ENCODE measurements at places on chromosomes 6 and 20. TPM values are rescaled to one million over a fixed set of nuclear protein-coding genes. Genes with fewer than 3 reads are reported as not detected.
A peak's percentile ranks its signal among the peaks of the same experiment; 100 is the strongest.

The CNR1 gene
- 6.3 TPM for total RNA-seq

The POPDC3 gene
- 10.1 TPM for total RNA-seq

The IL17F gene
- total RNA-seq = not detected

GRCh38 chr6:15658181-15658744 lies 4.6 kb downstream of the DTNBP1 start:
- H3K4me1 ChIP-seq = peaks cover 4% of the 10 kb centered on the region
- H3K27ac ChIP-seq = no peak overlapping the region
- DNase-seq = no peak

- DNase-seq = no peak
- peaks cover 19% of the 10 kb centered on the region for H3K4me1 ChIP-seq
- H3K4me3 ChIP-seq = no peak overlapping the region
- no peaks in the 10 kb centered on the region for H3K27me3 ChIP-seq
- no peaks in the 10 kb centered on the region for H3K36me3 ChIP-seq
- peak overlapping the region; percentile 53 for H3K27ac ChIP-seq
Measured at GRCh38 chr6:93849857-93850256, 430.5 kb upstream of the EPHA7 start.

Data from mesothelial cell of epicardium (in vitro differentiated cells).